ENCODE measurements at places on chromosomes 1 and 21.

DNA sequence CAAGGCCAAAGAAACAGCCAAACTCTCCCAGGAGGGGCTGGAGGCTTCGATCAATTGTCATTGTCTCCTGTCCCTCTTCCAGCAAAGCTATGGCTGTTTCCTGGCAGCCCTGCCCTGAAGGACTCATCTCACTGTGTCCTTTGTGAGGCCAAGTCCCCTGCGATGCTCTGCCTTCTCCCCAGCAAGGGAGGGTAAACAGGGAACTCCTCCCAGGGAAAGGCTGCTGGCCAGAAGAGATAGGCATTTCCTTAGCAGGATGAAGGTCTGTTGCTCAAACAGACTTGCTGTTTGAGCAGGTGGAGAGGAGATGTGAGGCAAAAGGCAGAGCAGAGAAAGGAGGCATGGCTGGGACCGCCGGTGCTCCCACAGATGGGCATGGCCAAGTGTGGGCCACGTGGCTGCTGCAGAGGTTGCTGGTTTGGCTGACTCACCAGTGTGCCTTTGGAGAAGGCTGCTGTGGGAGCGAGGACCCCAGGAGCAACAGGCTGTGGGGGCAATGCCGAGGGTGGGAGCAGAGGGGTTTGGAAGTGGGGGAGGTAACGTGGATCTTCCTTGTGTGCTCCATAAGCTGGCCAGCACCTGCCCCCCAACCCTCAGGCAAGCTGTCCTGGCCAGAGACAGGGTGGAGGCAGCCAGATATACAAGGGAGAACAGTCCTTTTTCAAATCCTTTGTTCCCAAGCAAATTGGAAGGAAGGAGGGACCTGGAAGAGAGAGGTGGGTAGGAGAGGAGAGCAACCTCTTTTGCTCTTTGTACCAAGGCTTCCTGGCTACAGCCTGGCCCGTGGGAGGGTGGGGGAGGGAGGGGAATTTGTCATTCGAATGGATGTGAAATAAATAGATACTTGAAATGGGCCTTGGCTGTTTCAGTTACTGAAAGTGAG lies 449.8 kb downstream of the SIPA1L2 start:
- DNase-seq = no peak

DNA sequence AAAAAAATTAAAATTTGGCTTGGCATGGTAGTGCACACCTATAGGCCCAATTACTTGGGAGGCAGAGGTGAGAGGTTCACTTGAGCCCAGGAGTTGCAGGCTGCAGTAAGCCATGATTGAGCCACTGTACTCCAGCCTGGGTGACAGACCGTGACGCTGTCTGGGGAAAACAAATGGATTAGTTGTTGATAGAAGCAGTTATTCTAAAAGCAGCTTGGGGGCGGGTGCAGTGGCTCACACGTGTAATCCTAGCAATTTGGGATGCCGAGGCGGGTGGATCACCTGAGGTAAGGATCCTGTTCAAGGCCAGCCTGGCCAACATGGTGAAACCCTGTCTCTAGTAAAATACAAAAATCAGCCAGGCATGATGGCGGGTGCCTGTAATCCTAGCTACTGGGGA lies 40.3 kb downstream of the KIF1B start:
- DNase-seq = no peak

DNA sequence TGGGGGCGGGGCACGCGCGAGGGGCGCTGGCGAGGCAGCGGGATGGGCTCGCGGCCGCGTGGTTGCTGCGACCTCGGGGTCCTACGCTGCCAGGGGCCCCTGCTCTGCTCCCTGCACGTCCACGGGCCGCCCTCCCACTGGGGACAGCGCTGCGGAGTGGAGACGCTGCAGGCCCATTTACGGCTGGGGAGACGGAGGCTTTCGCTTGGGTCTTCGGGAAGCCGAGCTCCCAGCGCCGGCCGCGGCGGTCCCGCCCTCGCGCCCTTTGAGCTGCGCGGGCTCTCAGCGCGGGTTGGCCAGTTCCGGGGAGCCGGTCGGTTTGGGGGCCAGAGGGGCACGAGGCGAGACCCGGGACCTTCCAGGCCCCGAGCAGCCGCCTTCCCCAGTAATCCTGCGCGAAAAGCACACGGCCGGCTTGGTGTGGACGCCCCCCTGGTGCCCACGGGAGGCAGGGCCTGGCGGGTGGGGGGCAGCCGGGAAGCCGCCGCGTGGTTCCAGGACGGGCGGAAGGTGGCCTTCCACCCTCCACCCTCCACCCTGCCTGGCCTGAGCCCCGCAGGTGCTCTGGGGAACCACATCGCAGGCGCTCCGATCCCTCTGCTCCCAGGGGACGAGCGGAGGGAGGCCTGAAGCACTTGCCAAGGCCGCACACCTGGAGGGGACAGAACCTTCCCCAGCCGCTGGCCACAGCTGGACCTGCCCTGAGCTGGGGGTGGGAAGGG lies 570 bp upstream of the PEX10 start:
- peak; percentile 81 for DNase-seq

DNA sequence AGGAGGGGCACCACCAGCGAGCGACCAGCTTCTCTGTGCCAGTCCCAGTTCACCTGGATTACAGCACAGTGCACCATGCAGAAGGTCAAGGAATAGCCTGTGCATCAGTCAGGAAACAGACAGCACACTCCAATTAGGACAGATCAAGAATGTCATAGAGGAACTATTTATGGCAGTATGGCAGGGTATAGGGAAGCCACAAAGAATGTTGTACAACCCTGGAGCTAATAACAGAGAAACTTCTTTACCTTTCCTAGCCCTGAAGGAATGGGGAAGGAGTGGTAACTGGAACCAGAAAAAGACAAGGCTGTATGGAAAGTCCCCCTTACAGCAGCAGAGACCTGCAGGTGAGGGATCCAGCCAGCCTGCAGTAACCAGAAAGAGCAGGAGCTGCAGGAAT lies 87.8 kb upstream of the USP24 start:
- DNase-seq = no peak

DNA sequence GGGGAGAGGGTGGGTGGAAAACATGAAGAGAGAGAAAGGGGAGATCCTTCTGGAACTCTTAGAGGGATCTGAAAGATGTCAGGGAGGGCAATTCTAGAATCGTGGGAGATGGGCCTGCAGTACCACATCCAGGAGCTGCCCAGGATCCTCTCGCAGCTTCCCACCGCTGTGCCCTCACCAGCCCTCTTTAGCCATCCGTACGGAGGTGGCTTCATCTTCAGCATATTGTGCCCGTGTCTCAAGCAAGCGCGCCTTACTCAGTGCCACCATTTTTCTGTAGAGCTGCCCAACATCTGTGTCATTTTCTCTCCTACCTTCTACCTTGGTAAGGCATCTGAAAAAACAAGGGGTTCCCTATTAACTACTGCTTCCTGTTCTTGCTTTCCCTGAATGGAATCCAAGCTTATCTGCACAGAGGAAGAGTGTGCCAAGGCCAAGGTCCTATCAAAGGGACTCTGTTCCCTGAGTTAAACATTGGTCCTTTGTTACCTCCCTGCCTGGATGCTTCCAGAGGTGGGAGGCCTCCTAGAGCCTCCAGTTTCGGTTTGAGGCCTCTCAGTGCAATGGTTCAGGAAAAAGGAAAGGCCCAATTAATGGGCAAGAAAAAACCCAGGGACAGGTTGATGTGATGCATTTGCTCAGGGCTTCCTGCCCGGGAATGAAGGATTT lies 23.2 kb downstream of the C1orf116 start:
- DNase-seq = no peak

- no peak for DNase-seq
Observed at GRCh38 chr1:10789047-10789791, 7.2 kb downstream of the CASZ1 start.

All from activated CD8-positive, alpha-beta memory T cell treated with anti-CD3 and anti-CD28 coated beads for 24 hours (primary cell).